H1 (cell line): ENCODE measurements at places on chromosomes 6 and 20.

- no peak for DNase-seq
- H3K27me3 ChIP-seq: no peaks in the 10 kb centered on the region
- H3K36me3 ChIP-seq: no peaks in the 10 kb centered on the region
Measured at GRCh38 chr20:18738055-18738454, 75.5 kb upstream of the SCP2D1 start.

DNA sequence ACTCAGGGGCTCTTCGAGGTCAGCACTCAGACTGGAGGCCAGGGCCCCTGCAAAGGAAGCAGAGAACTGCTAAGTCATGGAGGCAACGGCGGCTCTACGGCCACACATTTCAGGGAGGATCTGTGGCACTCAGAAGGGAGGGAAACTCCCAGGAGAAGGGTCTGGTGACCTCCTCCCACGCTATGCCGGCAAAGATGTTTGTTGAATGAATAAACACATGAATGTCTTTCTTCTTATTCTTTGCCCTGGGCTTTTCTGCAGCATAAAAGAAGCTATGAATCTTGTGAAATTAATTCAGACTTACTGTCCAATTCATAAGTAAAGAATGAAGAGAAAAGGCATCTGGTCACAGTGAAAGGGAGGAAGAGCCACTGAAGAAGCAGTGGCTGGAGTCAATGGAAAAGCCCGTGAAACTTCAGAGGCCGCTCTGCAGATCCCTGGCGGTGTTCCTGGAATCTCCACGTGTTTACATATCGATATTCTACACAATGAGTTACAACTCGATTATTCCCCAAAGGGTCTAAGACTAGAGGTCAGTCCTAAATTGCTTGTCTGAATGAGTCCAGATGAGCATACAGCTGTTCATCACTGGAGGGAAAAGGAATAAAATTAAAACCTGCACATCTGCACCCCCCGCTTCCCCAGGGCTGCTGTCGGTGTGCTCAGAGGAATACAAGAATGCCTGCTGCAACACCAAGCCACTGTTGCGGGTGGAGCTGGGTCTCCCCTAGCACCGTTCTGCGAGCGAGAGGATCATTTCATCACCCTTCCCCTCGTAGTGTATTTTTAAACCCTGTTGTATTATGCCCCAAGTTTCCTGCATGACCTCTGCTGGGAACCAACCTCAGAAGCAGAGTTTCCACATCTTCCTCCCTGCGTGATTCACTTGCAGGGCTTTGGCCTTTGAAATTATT lies 25.6 kb downstream of the INSM1 start:
- no peak overlapping the region for H3K27ac ChIP-seq
- H3K27me3 ChIP-seq: no peaks in the 10 kb centered on the region
- DNase-seq: no peak
- H3K4me3 ChIP-seq: no peak overlapping the region
- no peaks in the 10 kb centered on the region for H3K36me3 ChIP-seq

DNA sequence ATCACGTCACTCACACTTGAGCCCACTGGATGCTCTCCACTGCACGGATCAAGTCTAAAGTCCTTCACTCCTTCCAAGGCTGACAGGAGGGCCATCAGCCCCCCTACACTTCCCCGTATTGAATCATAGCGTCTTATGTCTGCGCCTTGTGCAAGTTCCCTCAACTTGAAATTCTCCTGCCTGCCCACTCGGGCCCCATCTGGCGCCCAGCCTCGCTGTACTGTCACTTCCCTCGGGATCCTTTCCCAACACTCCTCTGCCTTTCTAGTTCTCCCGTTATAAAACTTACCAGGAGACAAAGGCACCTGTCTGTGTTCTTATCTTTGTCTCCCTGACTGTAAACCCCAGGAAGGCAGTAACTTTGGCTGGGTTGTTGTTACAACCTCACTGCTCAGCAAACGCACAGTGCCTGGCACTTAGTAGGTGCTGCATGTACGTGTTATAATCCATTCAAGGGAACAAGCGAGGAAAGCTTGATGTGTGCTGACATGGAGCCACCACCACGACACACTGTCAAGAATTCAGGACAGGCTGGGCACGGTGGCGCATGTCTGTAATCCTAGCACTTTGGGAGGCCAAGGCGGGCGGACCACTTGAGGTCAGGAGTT lies 33.8 kb upstream of the ZFAND3 start:
- H3K27me3 ChIP-seq: peaks cover 16% of the 10 kb centered on the region
- H3K4me1 ChIP-seq: peaks cover 15% of the 10 kb centered on the region
- no peak overlapping the region for H3K27ac ChIP-seq
- DNase-seq: no peak

DNA sequence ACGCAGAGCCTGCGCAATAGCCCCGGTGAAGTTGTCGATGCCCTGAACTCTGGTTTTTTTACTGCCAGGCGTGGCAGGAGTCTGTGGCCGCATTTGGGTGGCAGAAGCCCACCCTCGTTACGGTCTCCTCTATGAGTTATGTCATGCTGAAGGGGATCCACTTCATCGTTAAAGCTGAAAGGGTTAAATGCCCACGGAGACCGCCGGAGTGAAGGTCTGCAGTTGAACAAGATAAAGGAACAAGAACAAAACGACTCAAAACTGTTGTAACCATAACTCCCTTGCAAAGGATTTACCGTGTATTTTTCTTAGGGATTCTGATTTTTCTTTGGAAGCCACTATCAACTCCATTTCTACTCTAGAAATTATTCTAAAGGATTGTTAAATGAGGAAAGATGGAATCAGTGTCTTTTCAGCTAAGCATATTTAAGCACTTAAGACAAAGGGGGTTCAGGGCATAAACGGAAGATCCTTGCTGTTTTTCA lies 501 bp upstream of the ELOVL5 start:
- no peaks in the 10 kb centered on the region for H3K36me3 ChIP-seq
- no peak for DNase-seq
- peaks cover 3% of the 10 kb centered on the region for H3K4me1 ChIP-seq
- H3K4me3 ChIP-seq: peak overlapping the region; percentile 81
- H3K27ac ChIP-seq: no peak overlapping the region

DNA sequence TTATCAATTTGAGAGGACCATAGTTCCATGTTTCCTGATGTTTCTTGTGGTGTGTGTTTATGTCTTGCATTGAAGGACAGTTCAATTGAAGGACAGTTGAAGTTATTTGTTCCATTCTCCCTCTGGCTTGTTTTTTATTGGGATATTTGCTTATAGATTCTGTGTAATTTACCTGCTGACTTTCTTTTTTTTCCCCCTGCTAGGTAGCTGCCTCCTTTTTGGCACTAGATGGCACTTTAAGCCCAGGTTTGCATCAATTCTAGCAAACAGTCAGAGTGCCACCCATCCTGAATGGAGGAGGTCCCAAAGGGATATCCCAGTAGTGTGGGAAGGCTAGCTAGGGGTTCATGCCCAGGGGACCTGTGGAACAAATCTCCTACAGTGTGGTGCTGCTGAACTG lies 78.1 kb downstream of the CFAP61 start:
- H3K27me3 ChIP-seq: no peaks in the 10 kb centered on the region
- no peak overlapping the region for H3K4me3 ChIP-seq
- H3K4me1 ChIP-seq: no peaks in the 10 kb centered on the region
- no peak for DNase-seq
- no peak overlapping the region for H3K27ac ChIP-seq

GRCh38 chr6:42135722-42136121 lies 6.7 kb downstream of the C6orf132 start:
- DNase-seq: no peak
- peaks cover 2% of the 10 kb centered on the region for H3K36me3 ChIP-seq
- peaks cover 57% of the 10 kb centered on the region for H3K4me1 ChIP-seq
- no peaks in the 10 kb centered on the region for H3K27me3 ChIP-seq
- H3K27ac ChIP-seq: no peak overlapping the region
- no peak overlapping the region for H3K4me3 ChIP-seq

- H3K4me1 ChIP-seq: no peaks in the 10 kb centered on the region
- H3K27me3 ChIP-seq: no peaks in the 10 kb centered on the region
- no peaks in the 10 kb centered on the region for H3K36me3 ChIP-seq
- no peak overlapping the region for H3K4me3 ChIP-seq
- no peak overlapping the region for H3K27ac ChIP-seq
- no peak for DNase-seq
Measured at GRCh38 chr20:62819494-62820174, 2.8 kb downstream of the COL9A3 start.
